Stimulated activated CD8-positive, alpha-beta memory T cell treated with anti-CD3 and anti-CD28 coated beads, Interleukin-12 subunit alpha, Interleukin-12 subunit beta, amount 100 ng/mL, for 1 hour (primary cell): ENCODE measurements at places on chromosomes 2 and 18.

- DNase-seq, result no peak
Measured at GRCh38 chr2:3266925-3267867, 110.4 kb downstream of the EIPR1 start.

DNA sequence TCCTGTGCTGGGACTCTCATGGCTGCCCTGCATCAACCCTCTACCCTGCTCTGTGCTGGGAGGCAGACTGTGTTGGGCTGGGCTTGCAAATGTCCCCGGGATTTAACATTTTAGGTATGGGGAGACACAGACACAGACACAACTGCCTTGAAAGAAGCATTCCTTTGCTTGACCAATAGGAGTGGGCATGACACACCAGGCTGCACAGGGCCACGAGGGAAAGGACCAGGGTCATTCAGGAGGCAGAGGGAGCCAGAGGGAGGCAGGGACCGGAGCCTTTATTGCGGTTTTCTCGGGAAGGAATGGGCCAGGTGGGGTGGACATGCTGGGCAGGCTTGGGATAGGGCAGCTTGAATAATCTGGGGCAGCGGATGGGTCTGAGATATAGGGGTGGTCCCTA is 238.7 kb upstream of the COPS8 start:
- DNase-seq, result no peak

DNA sequence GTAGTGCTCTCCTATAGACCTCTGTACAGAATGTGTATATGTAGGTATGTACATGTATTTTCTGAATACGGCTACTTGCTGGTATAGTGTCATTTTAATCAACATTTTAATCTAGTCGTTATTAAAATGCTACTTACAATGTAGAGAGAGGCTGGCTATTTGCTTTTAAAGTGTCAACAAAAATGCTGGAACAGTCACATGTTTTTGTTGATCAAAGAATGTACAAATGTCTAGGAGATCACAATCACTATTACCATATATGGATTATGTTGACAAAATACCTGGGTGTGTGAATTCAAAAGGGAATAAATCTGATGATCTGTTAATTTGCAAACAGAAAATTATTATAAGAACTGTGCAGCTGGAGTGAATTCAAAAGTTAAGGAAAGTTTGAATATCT is 170.3 kb downstream of the CAMKMT start:
- no peak for DNase-seq

- DNase-seq, result no peak
Measured at GRCh38 chr2:112204411-112204810, 50.4 kb downstream of the ZC3H8 start.

DNA sequence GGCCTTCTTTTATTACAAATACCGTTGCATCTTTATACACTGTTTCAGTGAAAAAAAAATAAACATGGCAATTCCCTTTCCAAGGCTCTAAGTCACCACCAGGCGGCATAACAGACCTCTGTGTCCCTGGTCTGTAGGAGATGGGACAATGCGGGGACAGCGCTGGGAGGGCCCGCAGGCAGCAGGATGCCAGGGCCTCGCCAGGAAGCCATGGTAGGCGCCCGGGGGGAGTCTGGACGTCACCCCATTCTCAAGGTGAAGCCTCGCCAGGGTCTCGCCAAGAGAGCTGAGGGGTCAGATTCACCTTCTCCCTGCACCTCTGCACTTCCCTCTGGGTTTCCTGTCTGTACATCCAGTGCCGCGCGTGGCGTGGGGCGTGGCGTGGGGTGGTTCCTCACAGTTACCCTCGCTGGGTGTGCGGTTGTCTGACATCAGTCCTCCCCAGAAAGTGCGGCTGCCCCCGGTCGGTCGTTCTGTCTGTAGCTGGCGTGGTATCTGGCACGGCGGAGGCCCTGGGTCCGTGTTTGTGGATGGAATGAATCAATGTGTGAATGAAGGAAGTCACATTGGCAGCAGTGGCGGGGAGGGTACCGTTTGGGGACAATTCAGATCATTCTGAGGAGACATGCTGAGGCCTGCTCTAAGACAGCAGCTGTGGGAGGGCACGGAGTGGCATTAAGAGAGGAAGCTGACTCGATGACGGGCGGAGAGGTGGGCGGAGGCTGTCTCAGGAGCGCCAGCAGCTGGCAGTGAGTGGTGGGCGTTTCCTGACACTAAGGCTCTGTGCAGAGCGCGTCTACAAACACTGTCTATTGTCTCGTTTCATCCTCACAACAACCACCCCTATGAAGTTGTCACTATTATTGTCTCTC is 46.0 kb downstream of the LRRFIP1 start:
- peak; percentile 79 for DNase-seq

GRCh38 chr2:174762464-174762863 is 1.8 kb downstream of the CHRNA1 start:
- DNase-seq, result no peak

DNA sequence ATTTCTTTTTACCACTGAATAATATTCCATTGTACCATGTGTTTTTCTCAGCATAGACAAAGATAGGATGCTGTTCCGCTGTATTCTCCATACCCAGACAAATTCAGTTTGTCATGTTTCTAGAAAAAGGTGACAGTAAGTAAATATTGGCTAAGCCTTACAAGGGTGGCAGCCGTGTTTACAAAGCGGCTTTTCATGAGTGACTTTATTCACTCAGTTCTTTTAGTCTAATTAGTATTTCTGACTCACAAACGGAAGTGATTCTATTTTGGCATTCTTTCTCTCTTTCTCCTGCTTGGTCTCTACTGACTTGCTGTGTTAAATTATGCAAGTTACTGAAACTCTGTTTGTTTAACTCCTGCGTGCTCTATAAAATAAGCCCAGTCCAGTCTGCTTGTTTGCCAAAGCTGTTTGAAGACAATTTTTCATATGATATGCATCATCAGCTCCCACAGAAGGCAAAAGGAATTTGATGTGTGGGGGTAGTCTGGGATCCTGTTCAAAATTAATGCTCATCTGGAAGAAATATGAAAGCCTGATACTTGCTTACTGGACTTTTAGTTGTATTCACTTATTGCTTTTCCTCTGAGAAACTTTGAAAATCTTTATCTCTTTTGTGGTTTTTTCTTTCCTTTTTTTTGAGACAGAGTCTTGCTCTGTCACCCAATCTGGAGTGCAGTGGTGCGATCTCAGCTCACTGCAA is 2.3 kb upstream of the PLEKHH2 start:
- DNase-seq, result no peak

- DNase-seq, result no peak
Measured at GRCh38 chr2:46278952-46279351, 18.3 kb upstream of the EPAS1 start.

GRCh38 chr18:73274812-73275621 is 407.2 kb upstream of the NETO1 start:
- no peak for DNase-seq

DNA sequence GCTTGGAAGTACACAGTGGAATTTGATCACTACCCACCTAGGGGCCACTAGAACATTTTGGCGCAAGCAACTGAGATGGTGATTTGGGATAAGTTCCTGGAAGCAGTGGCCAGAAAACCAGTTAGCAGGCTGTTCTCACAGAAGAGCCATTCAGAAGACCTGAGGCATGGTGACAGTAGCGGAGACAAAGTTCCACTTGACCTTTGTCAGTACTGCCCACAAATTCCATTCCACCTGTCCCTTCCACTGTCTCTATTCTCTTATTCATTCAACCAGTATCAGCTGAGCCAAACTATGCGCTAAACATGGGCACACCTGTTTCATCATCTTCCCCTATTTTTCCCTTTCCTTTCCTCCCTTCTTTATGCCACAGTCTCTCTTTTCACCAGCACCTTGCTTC is 59.2 kb upstream of the PPP1CB start:
- DNase-seq, result no peak

- DNase-seq, result no peak
Measured at GRCh38 chr2:208820014-208820688, 413.6 kb downstream of the PTH2R start.

GRCh38 chr2:161943011-161943410 is 131.0 kb downstream of the DPP4 start:
- no peak for DNase-seq

GRCh38 chr2:135962366-135963123 is 22.9 kb downstream of the DARS1 start:
- no peak for DNase-seq

- no peak for DNase-seq
Measured at GRCh38 chr18:6052449-6052913, 157.2 kb upstream of the TMEM200C start.

- DNase-seq, result no peak
Measured at GRCh38 chr2:1722692-1723091, 21.6 kb downstream of the PXDN start.

GRCh38 chr18:907885-908757 is 3.5 kb downstream of the ADCYAP1 start:
- no peak for DNase-seq

GRCh38 chr2:26412091-26412673 is 10.5 kb downstream of the DRC1 start:
- DNase-seq, result no peak

GRCh38 chr2:75253526-75253925 is 54.2 kb upstream of the TACR1 start:
- DNase-seq, result no peak

GRCh38 chr2:63796366-63796765 is 45.3 kb upstream of the UGP2 start:
- DNase-seq, result no peak

DNA sequence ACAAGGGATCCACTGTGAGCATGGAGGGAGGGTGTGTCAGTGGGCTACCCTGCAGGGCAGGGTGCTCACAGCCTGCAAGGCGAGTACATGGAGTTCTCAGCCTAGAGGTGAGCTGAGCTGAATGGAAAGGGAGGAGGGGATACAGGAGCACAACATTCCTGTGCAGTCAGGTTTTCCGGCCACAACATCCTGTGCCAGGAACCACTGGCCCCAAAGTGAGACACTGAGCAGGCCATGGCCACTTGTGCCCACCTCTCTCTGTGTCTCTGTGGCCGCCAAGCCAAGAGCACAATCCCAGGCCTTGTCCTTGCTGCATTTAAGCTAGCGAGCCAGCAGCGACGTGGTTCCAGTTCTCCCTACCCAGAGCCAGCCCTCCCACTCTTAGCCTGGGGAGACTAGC is 6.1 kb downstream of the DOK1 start:
- DNase-seq, result no peak

- DNase-seq, result no peak
Measured at GRCh38 chr2:147525819-147526489, 318.9 kb upstream of the ACVR2A start.

GRCh38 chr2:106789185-106789584 is 96.8 kb downstream of the ST6GAL2 start:
- DNase-seq, result no peak

- no peak for DNase-seq
Measured at GRCh38 chr2:27977731-27978312, 87.3 kb downstream of the BABAM2 start.

DNA sequence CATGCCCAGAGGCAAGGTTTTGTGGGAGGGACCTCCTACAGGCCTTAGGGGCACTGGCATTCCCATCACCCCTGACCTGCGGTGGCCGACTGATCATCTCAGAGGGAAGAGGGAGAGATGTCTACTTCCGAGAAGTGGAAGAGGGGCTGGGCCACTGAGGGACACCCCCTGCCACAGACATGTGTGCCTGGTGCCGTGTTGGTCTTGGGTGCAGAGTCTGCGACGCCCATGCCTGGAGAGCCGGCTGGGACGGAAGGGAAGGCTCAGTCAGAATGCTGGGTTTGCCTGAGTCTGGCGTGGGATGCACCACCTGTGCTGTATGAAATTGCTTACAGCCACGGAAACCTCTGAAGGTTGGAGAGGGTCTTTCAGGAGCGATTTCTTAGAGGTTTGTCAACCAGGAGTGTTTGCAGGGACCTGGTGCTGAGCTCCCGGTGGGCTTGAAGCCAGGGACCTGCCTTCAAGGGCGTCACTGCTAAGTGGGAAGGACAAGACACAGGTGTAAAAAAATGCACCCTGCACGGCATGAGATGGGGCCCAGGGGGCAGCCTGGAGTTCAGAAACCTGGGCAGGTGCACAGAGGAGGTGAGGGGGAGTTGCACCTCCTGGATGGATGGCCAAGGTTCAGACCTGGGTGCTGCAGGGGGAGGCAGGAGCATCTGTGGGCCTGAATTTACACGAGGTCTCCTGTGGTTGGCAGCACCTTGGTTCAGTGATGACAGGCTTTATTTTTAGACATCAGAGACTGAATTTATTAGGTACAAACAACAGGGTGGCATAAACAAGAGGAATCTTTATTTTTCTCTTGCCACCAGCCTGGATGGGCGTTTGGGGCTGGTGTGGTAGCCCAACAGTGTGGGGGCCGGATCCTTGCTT is 100.3 kb downstream of the CTIF start:
- DNase-seq, result no peak

DNA sequence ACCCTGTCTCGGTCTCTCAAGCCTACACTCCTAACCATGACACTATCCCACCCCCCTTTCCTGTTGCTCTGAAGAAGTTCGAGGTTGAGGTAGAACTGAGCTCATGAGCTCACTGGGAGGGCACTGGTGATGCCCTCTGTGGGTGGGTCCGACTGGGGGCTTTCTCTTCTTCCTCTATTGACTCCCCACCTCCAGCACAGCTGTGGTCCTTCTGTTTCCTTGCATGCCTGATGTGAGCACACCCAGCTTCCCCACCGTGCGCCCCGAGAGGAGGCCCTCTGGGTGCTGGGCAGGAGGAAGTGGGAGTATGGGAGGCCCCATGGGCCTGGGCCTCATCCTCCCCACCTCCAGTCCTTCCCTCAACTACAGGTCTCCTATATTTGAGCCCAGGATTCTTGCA is 20.9 kb downstream of the SPEG start:
- DNase-seq, result no peak

DNA sequence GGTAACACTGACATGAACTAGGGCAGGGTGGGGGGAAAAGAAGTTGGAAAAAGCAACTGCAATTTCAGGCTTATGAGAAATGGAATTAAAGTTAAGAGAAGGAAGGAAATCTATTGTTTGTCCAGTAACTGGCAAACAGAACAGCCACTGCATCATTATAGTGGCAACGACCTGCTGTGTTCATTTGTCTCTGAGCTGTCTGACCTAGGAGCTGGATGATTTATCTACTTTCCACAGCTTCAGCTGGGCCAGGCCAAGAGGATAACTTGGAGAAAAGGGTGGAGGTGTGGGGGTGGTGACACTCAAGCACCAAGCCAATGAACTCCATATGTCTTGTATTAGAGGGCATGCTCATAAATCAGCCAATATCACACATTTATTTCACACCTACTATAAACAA is 291.5 kb upstream of the KLHL29 start:
- DNase-seq, result no peak

DNA sequence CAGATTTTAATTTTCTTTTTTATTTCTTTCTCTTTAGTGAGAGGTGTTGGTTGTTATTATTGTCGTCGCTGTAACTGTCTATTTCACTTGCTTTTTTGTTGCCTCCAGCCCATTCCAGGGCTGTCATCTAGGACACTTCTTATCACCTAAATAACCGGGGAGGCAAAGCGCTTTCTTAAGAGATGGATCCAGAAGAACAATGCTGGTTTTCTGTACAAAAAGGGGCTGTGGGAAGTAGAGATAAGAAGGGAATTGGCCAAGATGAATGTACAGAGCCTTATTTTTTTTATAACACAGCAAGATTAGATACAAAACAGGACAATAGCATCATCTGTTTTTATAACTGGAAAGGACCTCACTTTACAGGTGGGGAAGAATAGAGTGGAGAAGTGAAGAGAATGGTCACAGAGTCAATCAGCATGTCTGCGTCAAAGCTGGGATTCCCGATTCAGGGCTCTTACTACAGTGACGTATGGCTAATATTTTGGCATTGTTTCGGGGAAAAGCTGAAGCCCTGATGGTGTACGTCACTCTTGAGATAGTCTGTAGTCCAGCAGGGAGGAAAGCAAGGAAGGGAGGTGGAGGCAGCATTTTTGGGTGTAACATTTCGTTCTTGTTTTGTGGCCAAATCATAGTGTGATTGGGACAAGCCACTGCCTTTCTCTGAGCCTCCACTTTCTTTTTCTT is 23.2 kb downstream of the IL1B start:
- DNase-seq, result no peak
